ENCODE measurements at places on chromosomes 6 and 20.
A peak's percentile ranks its signal among the peaks of the same experiment; 100 is the strongest.

GRCh38 chr6:86615299-86615698 is 322.0 kb upstream of the HTR1E start:
- no peak for DNase-seq

- DNase-seq: no peak
These were observed 115.1 kb upstream of the TCF21 start for GRCh38 chr6:133773776-133774175.

- DNase-seq: no peak
These were observed 249.0 kb upstream of the KCNG1 start for GRCh38 chr20:51271931-51272330.

DNA sequence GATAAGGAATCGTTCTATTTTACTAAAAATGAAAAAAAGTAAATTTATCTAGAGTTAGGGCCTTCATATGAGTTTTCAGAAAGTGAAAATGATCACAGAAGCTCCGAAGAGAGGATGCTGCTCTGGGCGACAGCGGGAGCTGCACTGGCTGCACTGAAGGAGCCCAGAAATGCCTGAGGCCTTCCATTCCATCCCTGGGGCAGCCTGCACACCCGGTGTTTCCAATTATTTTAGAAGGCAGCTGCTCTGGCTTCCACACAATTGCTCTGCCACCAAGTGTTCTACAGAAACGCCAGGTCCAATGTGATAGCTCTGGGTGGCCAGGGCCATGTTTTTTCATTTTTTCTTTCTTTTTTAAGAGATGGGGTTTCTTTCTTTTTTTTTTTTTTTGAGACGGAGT is 3.6 kb downstream of the DTNBP1 start:
- no peak for DNase-seq

DNA sequence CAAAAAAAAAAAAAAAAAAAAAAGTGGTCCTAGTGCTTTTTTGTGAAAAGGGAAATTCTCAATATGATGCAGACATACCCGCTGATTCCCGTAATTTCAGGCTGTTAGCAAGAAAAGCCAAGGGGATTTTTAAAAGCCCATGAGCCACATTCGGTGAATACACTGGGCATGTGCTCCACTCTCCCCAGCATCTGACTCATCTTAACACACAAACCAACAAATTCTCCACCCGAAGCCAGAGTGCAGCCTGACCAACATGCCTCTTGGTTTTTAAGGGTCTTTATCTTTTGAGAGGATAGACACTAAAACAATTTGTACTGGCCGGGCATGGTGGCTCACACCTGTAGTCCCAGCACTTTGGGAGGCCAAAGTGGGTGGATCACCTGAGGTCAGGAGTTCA is 45.5 kb upstream of the CD83 start:
- no peak for DNase-seq

DNA sequence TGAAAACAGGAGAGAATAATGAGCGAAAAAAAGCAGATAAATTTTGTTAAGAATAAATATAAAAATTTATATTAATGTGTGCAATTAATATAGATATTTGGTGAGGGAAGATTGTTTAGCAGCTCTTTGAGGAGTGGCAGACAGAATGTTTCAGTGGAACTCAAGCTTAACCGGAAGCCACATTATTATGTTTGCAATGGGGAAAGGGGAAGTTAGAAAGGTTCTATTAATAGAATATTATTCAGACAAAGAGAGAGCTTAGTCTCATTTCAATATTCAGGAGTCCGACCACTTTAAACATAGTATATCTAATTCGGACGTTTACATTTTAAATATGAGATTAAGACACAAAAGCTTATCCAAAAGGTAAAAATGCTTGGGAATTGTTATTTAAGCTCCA is 81.6 kb upstream of the KHDRBS2 start:
- peak; percentile 6 for DNase-seq

All from GDM1 (cell line).